Breast epithelium (tissue), 4 donors: ENCODE measurements at places on chromosomes 12 and 14. TPM values are rescaled to one million over a fixed set of nuclear protein-coding genes. Genes with fewer than 3 reads are reported as not detected.

Gene FOXA1
- 0.32 TPM for total RNA-seq

Gene PRICKLE1
- total RNA-seq: 6.4 TPM

Gene CLEC14A
- 24.8 TPM for total RNA-seq

Gene FIGNL2
- total RNA-seq: 0.16 TPM

Gene ABCC9
- 10.2 TPM for total RNA-seq

Gene WIF1
- total RNA-seq: 23.4 TPM

Gene HOXC12
- total RNA-seq: not detected

Gene MLXIP
- total RNA-seq: 28.2 TPM

Gene GOLGA5
- total RNA-seq: 41.4 TPM

Gene KRT82
- not detected for total RNA-seq

Gene STAT2
- total RNA-seq: 207 TPM

Gene BCAT1
- 35.8 TPM for total RNA-seq

Gene SALL2
- 10.7 TPM for total RNA-seq

Gene TTC9
- total RNA-seq: 0.48 TPM

Gene SLC38A4
- 0.15 TPM for total RNA-seq

Gene GUCY2C
- total RNA-seq: 1.3 TPM

Gene TEX22
- total RNA-seq: 0.59 TPM

Gene AMDHD1
- 0.98 TPM for total RNA-seq

Gene PRPH
- total RNA-seq: not detected

Gene CD163
- 98.6 TPM for total RNA-seq

Gene KIF26A
- total RNA-seq: 2.2 TPM

Gene MSI1
- total RNA-seq: not detected

Gene DCAF4
- total RNA-seq: 19.8 TPM

Gene FOXN4
- not detected for total RNA-seq

Gene CPNE8
- total RNA-seq: 29.8 TPM

Gene CD27
- total RNA-seq: 4.3 TPM

Gene NEUROD4
- not detected for total RNA-seq

Gene TMTC1
- total RNA-seq: 87.2 TPM

Gene DNAJC22
- total RNA-seq: 3.6 TPM

Gene FANCM
- total RNA-seq: 17.4 TPM

Gene KRT79
- total RNA-seq: not detected
